ENCODE measurements at places on chromosomes 6 and 20.

DNA sequence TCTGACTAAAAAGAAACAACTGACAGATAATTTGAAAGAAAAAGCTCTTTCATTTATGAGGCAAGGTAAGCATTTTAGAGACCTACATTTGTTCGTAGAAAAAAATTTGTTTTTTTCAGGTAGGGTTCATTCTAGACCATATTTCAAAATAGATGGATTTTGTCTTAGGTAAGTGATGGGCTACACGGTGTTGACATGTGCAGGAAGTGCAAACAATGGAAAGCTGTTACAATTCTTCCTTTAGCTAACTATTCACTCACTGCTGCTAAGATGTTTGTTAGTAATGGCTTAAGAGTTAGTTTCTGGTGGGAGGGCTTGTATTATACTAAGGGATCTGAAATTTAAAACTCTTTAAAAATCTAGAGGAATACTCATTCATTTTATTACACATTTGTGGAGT is 96.7 kb downstream of the CD109 start:
- no peak for DNase-seq

- no peak for DNase-seq
These were observed 179.3 kb downstream of the EYA2 start for GRCh38 chr20:47073766-47074475.

- no peak for DNase-seq
These were observed 41.9 kb upstream of the PRSS16 start for GRCh38 chr6:27205375-27206278.

GRCh38 chr6:154285826-154286225 is 70.8 kb downstream of the IPCEF1 start:
- no peak for DNase-seq

- DNase-seq: no peak
These were observed 246.0 kb upstream of the SPTLC3 start for GRCh38 chr20:12762725-12763124.

GRCh38 chr20:34562641-34563040 is 4.1 kb downstream of the MAP1LC3A start:
- DNase-seq: no peak

- DNase-seq: no peak
These were observed 641 bp downstream of the TEAD3 start for GRCh38 chr6:35496036-35496840.

- DNase-seq: no peak
These were observed 1.2 kb downstream of the SLC17A3 start for GRCh38 chr6:25872814-25873213.

- DNase-seq: no peak
These were observed 535 bp upstream of the CCDC170 start for GRCh38 chr6:151493161-151493803.

DNA sequence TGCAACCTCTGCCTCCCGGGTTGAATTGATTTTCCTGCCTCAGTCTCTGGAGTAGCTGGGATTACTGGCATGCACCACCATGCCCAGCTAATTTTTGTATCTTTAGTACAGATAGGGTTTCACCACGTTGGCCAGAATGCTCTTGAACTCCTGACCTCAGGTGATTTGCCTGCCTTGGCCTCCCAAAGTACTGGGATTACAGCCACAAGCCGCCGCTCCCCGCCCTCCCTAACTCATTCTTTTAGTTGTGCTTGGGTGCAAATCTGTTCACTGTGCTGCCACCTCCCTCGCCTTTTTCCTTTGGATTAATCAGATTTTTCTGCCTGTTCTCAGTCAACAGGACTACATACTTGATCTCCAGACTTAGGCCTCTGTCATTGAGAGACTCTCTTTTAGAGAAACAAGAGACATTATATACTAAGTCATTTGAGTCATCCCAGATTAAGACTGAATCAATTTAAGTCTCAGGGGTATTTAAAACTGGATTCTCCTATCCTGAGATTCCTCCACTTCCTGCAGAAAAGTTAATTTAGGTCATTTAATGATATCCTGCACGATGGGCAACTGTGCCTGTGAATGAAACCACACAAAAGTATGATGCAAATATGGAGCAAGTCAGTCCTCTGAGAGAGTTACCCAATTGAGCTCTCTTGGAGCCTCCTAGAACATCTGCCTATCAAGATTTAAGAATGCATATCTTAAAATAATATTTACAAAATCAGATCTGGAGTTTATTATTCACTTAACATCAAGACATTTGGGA is 136.1 kb upstream of the THEMIS start:
- no peak for DNase-seq

GRCh38 chr20:58192567-58192966 is 35.9 kb downstream of the ANKRD60 start:
- DNase-seq: peak; percentile 15

DNA sequence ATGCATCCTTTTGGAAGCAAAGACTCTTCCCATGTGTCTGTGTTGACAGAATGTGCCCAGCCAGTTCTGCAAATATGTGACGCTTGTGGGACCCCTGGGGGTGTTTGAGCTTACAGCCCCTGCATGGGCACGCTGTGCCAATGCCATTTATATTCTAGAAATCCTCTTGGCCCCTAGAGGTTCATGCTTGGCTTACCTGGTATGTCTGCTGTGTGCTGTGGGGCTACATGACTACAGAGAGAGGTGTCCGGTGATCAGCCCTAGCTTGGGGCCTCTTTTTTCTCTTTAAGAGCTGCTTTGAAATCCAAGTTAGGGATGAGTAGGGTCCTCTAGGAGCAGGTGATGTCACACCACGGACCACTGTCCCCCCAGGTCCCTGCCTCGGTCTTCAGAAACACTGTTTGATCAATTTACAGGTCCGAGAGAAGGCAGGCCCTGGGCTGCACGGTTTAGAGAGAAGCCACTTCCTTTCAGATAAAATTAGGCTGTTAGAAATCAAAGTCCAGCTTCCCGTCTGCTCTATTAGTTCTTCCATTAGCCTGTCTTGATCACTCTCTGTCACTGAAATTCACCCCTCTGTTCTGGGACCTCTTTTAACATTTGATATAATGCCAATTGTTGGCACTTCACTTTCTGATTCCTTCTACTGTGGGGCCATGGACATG is 26.5 kb downstream of the BCAS4 start:
- no peak for DNase-seq

GRCh38 chr6:142592876-142593275 is 291.1 kb downstream of the ADGRG6 start:
- no peak for DNase-seq

GRCh38 chr6:4574007-4574406 is 202.2 kb upstream of the CDYL start:
- DNase-seq: no peak

DNA sequence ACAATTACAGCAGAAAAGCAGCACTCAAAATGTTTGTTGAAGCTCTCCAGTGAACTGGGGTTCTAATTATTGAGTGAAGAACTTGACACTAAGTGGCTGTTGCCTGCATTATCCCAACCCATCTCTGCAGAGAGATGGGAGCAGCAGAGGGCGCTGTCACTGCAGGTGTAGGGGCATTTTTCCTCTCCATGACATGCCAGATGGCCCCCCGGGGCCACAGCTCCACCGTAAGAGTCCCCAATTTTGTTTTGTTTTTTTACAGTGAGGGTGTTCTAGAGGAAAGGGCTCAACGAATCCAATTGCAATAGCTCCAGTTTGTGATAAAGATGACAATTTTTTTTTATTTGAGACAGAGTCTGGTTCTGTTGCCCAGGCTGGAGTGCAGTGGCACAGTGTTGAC is 1.9 kb upstream of the FUCA2 start:
- DNase-seq: no peak

DNA sequence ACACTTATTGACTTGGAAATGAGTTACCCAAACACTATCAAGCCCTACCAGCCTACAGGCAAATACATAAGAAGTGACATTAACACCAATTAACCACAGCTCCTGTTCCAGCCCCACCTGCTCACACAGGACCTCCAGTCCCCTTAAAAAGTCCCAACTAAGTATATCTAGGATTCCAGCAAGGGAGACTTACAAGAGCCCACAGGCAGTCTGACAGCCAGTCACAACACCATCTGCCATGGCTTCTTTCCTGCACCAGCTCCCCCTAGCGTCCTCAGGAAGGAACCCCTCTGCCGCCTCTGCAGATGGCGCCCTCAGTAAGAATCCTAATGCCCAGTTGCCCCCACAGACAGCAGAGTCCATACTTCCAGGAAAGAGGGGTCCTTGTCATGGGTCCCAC is 122.1 kb downstream of the HIVEP2 start:
- DNase-seq: no peak

DNA sequence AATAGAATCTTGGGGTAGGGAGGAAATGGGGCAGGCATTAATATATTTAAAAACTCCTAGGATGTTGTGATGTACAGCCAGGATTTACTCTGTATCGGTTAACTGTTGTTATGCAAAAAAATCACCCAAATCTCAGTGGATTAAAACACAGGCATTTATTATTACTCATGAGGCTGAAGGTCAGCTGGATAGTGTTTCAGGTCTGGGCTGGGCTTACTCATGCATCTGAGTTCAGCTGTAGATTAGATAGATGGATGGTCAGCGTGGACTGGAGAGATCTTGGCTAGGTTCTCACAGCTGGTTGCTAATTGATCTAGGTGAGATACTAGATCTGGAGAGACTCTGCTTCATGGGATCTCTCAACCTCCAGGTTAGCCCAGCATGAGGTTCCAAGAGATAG is 131.4 kb downstream of the BTBD3 start:
- DNase-seq: no peak

- no peak for DNase-seq
These were observed 323.1 kb downstream of the HDGFL1 start for GRCh38 chr6:22892452-22892851.

GRCh38 chr6:166903500-166903899 is 52.9 kb downstream of the RNASET2 start:
- no peak for DNase-seq

DNA sequence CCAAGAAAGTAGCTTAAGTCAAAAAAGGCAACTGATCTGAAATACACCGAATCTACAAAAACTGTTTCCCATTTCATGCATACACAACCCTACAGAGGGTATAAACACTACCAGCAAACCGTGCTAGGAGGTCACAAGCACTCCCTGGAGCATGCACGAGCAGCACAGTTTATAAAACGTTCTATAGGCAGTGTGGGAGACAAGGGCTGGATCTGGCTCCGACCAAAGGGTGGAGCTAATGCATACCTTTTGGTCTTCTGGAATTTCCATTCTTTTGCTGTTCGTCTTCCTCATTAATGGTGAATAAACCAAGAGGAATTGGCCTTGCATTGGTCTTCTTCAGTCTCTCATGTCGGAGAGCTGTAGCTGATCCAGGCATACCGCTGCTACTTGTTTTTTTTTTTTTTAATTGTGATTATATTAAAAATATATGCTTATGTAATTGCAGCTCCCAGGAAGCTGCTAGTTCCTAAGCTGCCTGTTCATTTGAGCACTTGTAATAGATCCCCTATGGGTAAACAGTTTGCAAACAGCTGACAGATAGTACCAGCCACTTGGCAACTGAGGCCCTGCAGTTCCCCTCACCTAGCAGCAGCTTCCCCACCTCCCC is 24.5 kb downstream of the MAP7 start:
- DNase-seq: no peak

DNA sequence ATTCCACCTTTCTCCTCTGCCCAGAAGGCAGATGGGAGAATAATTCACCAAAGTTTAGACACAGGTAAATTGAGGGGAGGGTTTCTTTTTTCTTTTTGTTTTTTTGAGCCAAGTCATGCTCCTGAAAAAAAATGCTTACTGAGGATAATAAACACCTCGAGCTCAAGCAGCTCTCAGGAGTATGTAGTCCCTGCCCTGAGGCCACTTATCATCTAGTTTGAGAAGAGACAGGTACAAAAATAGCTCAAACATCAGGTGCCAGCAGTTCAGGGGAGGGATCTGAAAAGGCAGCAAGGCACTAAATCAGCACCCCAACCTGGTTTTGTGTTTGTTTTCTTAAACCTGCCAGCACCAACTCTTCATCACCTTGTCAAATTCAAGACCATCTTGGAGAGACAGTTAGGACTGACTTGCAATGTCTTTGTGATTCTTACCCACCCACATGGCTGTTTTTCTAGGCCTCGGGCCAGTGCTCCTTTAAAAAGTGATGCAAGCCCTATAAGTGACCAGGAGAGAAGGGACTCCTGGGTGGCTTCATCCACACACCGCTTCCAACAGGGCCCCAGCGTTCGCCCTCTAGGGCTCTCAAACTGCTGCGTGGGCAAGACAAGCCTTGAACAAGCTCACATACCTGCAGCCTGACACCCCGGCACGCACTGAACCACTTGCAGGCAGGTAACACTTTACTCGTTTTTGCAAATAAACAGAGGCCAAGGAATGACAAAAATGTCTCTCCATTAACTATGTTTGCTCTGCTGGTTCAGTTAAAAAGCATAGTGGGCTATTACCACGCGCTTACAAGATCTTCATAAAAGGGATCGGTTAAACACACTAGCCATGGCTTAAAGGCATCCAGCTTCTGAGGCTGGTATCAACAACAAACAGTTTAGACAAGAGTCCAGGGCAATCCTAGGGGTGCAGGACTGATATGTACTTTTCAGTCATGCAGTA is 13.9 kb downstream of the JAG1 start:
- no peak for DNase-seq

GRCh38 chr20:19045371-19045770 is 167.1 kb upstream of the SLC24A3 start:
- DNase-seq: no peak

GRCh38 chr6:3176562-3177355 is 19.4 kb upstream of the TUBB2A start:
- no peak for DNase-seq

DNA sequence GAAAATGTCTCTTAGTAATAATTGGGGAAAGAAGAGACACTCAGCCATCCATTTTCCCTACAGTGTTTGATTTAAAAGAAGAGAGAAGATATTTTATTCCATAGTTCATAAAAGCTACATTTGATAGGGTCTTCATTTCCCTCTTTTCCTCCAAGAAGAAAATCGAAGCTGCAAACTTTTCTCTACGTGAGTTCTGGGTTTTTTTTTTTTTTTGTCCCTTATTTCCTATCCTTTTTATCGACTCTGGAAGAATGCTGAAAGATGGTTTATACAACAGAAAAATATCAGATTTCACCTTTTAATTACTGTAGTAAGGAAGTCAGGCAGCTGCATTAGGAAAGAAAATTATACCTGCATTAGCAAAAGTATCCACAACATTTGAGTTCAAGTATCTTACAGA is at the start of gene OR2J1:
Gene OR2J1, plus strand, starts transcription at position 301 of the 400 bp plus-strand sequence. CDS start 1,453 bp downstream, outside the sequence.
- DNase-seq: no peak

DNA sequence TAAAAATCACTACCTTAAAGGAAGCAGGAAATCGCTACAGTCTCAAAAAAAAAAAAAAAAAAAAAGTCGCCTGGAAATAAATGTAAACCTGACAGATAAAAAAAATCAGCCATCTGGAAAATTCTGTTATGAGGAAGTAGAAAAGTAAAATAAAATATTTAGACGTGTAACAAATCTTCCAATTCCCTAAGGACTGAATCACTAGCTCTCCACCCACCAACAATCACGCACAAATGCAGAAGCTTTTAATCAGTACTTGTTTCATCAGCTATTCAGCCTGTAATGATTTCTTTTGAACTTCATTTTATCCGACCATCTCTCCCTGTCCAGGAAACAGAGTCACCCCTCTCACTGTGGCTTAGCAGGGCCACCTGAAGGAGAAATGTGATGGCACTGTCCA is 59.0 kb downstream of the SLC23A2 start:
- no peak for DNase-seq

- no peak for DNase-seq
These were observed 262.8 kb upstream of the MAP3K7 start for GRCh38 chr6:90849686-90850085.
